Activated CD4-positive, alpha-beta memory T cell treated with anti-CD3 and anti-CD28 coated beads for 36 hours (primary cell): ENCODE measurements at places on chromosomes 1 and 21.

GRCh38 chr1:23718482-23718881 is 24.8 kb upstream of the ELOA start:
- no peak for DNase-seq
- peaks cover 24% of the 10 kb centered on the region for H3K4me1 ChIP-seq
- no peak overlapping the region for H3K27ac ChIP-seq
- no peaks in the 10 kb centered on the region for H3K36me3 ChIP-seq

DNA sequence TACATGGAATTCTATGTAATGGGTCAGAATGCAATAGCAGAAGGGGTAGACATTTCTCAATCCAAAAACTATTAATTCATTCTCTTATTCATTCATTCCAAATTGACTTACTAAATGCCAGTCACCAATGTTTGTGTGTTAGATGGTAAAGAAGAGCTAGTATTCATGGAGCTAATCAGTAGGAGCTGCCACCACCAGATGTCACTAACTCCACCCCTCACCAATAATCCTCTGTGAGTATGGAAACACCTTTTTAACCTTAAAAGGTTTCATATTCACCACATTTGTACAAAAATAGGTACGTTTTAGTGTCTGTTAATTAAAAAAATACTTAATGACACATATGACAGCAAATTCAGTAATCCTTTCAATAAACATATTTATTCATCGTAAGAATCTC is 131.8 kb upstream of the PKN2 start:
- no peak overlapping the region for H3K4me3 ChIP-seq
- no peak overlapping the region for H3K27ac ChIP-seq
- peaks cover 1% of the 10 kb centered on the region for H3K27me3 ChIP-seq
- DNase-seq: no peak

DNA sequence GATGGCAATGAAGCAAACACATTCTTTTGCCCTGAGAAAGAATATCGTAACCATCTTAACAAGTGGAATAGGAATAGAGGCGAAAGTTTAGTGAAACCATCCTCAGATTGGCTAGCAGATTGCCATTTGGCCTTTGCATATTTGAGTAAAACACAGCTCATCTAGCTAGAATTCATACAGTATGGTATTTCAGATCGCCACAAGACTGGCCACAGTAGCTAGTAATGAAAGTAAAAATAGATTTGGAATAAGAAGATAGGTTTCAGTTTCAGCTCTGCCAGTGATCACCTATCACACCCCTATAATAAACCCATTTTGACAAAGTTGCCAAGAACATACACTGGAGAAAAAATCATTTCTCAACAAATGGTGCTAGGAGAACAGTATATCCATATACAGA is 294.9 kb downstream of the LRRIQ3 start:
- no peaks in the 10 kb centered on the region for H3K36me3 ChIP-seq
- DNase-seq: no peak
- H3K27ac ChIP-seq: no peak overlapping the region
- H3K4me1 ChIP-seq: no peaks in the 10 kb centered on the region
- no peaks in the 10 kb centered on the region for H3K27me3 ChIP-seq
- H3K4me3 ChIP-seq: no peak overlapping the region

- H3K4me3 ChIP-seq: no peak overlapping the region
- H3K36me3 ChIP-seq: no peaks in the 10 kb centered on the region
- no peaks in the 10 kb centered on the region for H3K27me3 ChIP-seq
Measured at GRCh38 chr1:178161516-178161915, 67.6 kb downstream of the RASAL2 start.

- H3K4me3 ChIP-seq: no peak overlapping the region
- no peak for DNase-seq
- no peaks in the 10 kb centered on the region for H3K4me1 ChIP-seq
- H3K27me3 ChIP-seq: peaks cover 13% of the 10 kb centered on the region
- no peaks in the 10 kb centered on the region for H3K36me3 ChIP-seq
Measured at GRCh38 chr1:209434631-209435217, 148.8 kb upstream of the CAMK1G start.

GRCh38 chr1:30058970-30059369 is 664.4 kb downstream of the MATN1 start:
- peaks cover 9% of the 10 kb centered on the region for H3K27me3 ChIP-seq
- H3K4me1 ChIP-seq: no peaks in the 10 kb centered on the region
- no peak overlapping the region for H3K27ac ChIP-seq
- DNase-seq: no peak
- H3K36me3 ChIP-seq: no peaks in the 10 kb centered on the region

DNA sequence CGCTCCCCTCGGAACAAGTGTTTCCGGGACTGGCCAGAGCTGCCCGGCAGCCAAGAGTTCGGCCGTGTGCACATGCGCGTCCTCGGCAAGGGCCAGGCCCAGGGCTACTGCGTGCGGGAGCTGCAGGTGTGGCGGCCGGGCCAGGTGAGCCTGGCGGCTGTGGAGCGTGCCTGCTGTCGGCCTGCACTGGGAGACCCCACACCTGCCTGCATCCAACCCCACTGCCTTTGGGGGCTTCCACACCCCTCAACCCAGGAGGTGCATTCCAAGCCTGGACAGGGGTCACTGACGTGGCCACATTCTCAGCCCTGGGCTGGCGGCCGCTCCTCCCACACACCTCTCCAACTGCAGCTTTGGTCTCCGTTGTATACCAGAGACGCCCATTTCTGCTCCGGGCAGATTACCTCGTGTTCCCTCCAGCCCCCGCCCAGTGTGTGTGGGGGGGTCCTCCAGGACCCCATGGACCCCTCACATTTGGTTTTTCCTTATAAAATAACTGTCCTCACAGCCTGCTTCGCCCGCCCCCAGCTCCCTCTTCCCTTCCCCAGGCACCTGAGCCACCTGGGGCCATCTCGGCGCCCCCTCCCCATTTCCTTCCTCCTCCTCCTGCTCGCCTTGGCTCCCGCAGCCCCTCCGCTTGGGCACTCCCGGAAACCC is 6.1 kb downstream of the RNF223 start:
- no peak for DNase-seq
- H3K4me1 ChIP-seq: peaks cover 29% of the 10 kb centered on the region
- no peak overlapping the region for H3K27ac ChIP-seq
- peak overlapping the region; percentile 77 for H3K4me3 ChIP-seq
- H3K27me3 ChIP-seq: peaks cover 5% of the 10 kb centered on the region

- H3K4me3 ChIP-seq: no peak overlapping the region
- H3K27ac ChIP-seq: no peak overlapping the region
- DNase-seq: no peak
- peaks cover 4% of the 10 kb centered on the region for H3K4me1 ChIP-seq
Measured at GRCh38 chr21:25709684-25710265, 24.9 kb downstream of the ATP5PF start.

- H3K4me1 ChIP-seq: no peaks in the 10 kb centered on the region
- no peak overlapping the region for H3K4me3 ChIP-seq
- no peak overlapping the region for H3K27ac ChIP-seq
- DNase-seq: no peak
- no peaks in the 10 kb centered on the region for H3K36me3 ChIP-seq
- H3K27me3 ChIP-seq: no peaks in the 10 kb centered on the region
Measured at GRCh38 chr1:83055391-83056170, 943.4 kb downstream of the TTLL7 start.

- DNase-seq: no peak
- no peaks in the 10 kb centered on the region for H3K36me3 ChIP-seq
- H3K27me3 ChIP-seq: peaks cover 3% of the 10 kb centered on the region
- H3K4me1 ChIP-seq: peaks cover 3% of the 10 kb centered on the region
- no peak overlapping the region for H3K4me3 ChIP-seq
Measured at GRCh38 chr1:210696709-210697108, 368.0 kb downstream of the HHAT start.

GRCh38 chr1:37073854-37074379 is 39.6 kb upstream of the GRIK3 start:
- no peaks in the 10 kb centered on the region for H3K36me3 ChIP-seq
- no peak overlapping the region for H3K27ac ChIP-seq
- H3K4me3 ChIP-seq: no peak overlapping the region

DNA sequence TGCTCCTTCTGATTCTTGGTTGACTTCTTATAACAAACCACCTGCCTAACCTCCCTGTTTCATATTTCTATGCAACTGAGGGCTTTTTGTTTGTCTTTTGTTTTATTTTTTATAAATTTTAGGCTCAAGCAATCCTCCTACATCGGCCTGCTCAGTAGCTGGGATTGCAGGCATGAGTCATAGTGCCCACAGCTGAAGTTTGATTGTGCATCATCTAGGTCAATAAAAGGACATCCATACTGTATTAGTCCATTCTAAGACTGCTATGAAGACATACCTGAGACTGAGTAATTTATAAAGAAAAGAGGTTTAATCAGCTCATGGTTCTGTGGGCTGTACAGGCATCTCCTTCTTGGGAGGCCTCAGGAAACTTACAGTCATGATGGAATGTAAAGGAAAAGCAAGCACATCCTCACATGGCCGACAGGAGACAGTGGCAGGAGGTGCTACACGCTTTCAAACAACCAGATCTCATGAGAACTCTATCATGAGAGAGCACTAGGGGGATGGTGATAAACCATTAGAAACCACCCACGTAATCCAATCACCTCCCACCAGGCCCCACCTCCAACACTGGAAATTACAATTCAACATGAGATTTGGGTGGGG is 285.0 kb downstream of the SIPA1L2 start:
- no peaks in the 10 kb centered on the region for H3K36me3 ChIP-seq
- H3K27me3 ChIP-seq: peaks cover 10% of the 10 kb centered on the region
- H3K4me1 ChIP-seq: no peaks in the 10 kb centered on the region
- H3K27ac ChIP-seq: no peak overlapping the region
- DNase-seq: no peak
- H3K4me3 ChIP-seq: no peak overlapping the region

- peaks cover 7% of the 10 kb centered on the region for H3K4me1 ChIP-seq
- H3K4me3 ChIP-seq: no peak overlapping the region
- no peaks in the 10 kb centered on the region for H3K36me3 ChIP-seq
- no peaks in the 10 kb centered on the region for H3K27me3 ChIP-seq
- no peak overlapping the region for H3K27ac ChIP-seq
Measured at GRCh38 chr1:82160903-82161302, 360.2 kb downstream of the ADGRL2 start.
